ENCODE measurements at places on chromosomes 11 and 22. TPM values are rescaled to one million over a fixed set of nuclear protein-coding genes. Genes with fewer than 3 reads are reported as not detected.

MS4A1 gene
- 4.5 TPM for total RNA-seq

CHADL gene
- 0.56 TPM for total RNA-seq

OR52I1 gene
- not detected for total RNA-seq

ATP5MG gene
- total RNA-seq, result 57.1 TPM

GRCh38 chr11:67496113-67496512, 9.1 kb downstream of the PITPNM1 start:
- no peak for DNase-seq

- no peak for DNase-seq
Observed at GRCh38 chr11:119065369-119065768, 2.2 kb upstream of the VPS11 start.
